ENCODE measurements at places on chromosomes 4 and X.

GRCh38 chr4:147482281-147482680, 1.4 kb downstream of the EDNRA start:
- no peak for ATAC-seq

DNA sequence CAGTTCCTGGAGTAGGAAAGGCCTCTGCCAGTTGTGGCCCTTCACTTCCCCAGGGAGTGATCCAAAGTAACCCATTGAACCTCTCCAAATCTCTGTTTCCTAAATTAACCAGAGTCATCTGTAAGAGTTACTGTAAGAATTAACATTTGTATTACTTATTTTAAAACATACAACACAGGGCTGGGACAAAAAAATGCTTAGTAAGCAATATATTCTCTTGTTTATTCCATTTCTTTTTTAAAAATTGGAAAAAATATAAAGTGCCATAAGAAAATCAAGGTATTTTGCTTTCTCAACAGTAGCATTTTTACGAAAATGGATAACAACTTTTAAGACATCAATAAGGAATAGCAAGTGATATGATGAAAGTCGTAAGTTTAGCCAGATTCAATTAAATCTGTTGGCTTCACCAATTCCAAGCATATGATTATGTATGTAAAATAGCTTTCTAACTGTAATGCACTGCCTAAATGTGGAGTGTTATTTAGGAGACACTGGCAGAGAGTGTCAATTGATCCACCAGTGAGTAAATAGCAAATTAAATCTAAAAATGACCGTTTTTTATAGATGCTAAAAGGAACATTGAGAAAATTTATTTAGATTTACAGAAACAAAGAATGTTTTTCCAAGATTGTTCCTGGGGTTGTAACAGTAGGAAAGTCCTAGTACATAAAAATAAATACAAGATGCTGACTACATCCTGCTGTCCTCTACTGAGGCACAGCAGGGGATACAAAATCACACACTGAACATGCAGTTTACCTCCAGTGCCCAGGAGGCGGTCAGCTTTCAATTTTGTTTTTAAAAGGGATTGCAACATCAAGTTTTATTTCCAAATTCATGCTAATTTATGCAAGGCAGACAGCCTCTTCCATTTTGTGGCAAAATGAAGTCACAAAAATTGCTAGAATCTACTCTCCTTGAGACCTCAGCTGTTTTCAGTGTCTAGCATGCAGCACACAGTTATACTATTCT, 53.7 kb downstream of the GPM6A start:
- no peak for ATAC-seq

DNA sequence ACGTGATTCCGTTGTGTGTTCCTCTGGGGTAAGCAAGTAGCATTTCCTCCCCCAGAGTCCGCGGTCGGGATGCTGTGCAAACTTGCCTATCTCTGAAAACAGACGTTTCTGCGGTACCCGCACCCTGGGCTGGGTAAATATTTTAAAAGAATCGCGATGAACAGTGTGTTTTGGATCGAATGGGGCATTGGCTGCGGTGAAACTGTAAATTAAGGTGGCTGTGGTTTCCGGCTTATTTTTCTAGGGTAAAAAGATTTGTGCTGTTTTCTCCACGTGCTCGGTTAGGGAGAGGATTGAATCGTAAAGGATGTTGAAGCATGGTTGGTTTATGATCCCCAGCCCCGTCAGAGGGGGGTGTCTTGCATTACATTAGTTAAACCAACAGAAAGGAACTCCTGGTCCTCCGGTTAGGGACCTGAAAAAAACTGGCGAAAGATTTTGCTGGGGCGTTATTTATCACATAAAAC, 1.2 kb downstream of the HHIP start:
- no peak for ATAC-seq

DNA sequence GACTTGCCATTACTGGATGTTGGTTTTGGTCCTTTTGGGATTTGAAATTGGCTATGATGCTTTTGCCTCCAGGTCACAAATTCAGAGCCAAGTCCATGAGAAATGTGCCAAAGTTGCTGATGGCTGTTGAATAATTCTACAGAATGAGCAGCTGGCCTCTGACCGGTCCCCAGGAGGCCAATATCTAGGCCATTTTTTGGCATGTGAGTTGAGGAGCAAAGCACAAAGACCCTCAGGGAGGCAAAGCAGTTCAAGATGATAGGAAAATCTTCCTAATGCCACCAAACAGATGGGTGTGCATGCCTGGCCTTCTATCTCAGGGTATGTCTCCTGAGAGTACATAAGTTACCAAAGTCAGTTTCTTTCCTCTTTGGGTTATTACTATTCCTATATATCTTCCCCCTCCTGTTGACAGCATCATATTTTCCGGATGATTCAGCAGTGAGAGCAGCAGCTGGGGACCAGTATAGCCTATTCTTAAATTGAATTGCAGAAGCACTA, 44.4 kb downstream of the SEL1L3 start:
- ATAC-seq = no peak

DNA sequence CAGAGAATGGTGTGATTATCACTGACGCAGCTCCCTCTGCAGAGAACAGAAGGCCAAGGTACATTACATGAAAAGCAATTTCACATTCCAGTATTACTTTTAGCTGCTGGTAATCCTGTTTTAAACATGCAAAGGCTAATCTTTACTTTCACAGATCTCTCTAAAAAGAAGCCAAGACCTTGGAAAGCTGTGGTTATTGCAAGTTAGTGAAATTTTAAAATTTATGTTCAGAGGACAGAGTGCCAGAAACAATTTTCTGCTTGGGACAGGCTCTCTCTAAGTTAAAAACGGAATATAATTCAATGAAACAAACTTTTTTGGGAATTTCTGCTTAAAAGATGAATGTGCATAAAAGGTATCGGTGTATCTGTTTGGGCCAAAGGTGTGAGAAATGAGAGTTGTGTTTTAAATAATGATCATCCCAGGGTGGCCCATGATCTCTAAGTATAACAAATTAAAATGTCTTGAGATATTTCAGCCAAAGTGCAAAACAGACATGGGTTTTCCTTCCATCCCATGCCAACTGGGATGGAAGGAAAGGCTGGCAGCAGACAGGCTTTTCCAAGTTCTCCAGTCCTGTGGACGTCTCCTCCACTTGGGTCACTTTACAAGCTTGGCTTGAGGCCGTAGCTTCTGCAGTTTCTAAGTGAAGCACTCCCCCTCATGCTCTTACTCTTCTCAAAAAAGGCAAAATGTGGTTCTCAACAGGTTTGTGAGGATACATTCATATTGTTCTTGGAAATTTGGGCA, 118.0 kb downstream of the DRD5 start:
- no peak for ATAC-seq

DNA sequence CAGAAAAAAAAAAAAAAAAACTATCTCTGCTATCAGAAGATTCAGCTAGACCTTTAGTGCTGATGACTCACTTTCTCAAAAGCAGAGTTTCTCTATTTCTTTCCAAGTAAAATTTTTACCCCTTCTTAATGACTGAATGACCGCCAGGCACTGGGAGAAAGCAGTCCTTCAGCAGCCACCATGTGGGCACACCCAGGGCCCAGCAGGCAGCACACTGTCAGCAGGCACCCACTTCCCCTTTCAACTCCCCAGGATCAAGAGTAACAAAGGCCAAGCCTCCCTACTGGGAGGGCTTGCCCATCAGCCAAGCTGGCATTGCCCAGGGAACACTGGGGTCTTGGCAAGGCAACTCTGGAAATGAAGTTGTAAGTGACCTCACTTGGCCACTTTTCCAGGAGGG, 201.9 kb upstream of the MAMLD1 start:
- ATAC-seq = no peak

DNA sequence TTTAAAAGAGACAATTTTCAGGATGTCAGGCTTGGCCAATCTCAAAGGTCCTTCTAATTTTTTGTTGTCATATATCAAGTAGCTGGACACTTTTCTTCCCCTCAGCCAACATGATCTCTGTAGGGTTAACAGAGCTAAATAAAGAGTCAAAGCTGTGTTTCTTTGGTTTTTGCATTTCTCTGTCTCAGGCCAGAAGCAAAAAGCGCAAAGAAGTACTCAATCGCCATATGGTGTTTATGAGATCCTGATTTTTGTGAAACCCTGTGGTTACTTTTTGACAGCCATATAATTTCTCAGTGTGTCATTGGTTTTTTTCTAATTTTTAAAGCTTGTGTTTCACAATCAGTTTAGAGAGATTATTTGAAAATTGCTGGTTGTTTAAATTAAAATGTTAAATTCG, 111.9 kb downstream of the MAPK10 start:
- no peak for ATAC-seq

DNA sequence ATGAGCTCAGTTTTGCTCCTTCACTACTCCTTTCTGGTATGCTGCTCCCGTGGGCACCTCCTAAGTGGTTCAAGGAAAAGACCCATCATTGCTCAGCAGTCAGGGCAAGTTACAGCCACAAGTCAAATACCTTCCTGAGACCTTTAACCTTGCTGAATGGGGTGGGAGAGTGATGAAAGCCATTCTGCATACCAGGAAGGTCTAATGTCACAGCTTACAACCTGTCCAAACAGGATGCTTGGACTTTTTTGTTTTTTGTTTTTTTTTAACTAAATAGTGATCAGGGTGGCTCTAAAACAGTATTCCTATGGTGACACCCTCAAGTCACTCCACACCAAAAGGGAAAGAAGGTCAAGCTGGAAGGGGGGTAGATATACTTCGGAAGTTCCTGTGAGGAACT, 93.1 kb downstream of the GPC3 start:
- ATAC-seq = no peak

DNA sequence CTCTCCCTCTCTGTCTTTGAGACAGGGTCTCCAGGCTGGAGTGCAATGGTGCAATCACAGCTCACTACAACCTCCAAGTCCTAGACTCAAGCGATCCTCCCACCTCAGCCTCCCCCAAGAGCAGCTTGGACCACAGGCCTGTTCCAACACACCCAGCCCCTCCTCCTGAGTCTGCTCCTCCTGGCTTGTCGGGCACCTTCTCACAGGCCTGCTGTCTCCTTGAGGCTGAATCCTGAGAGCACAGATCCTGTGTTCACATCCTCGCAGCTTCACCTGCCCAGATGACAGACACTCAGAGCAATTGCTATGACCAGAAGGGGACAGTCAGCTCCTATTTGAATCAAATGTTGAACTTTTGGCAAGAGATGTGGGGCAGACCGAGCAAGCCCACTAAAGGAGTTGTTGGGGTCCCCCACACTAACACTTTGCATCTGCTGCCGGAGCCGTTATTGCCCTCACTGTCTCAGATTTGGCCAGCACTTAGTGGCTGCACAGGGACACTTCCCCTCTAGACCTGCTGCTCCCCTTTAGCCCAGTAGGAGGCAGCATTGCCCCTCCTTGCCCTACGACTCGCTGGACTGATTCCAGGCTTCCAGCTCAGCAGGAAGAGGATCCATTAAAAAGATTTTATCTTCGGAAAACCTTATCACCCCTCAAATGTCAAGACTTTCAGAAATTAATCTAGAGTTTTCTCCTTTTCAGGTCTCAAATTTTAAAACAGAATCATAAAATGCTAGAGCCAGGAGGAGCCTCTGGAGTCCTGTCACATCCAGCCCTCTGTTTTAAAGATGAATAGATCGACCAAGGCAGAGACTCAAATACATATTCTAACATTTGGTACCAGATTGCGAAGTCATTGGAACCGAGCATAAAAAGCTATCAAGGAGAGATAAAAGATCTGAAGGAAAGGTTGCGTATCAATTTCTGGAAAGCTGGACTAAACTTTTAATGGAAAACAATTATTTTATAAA, 113.7 kb downstream of the USP46 start:
- peak; percentile 41 for ATAC-seq

DNA sequence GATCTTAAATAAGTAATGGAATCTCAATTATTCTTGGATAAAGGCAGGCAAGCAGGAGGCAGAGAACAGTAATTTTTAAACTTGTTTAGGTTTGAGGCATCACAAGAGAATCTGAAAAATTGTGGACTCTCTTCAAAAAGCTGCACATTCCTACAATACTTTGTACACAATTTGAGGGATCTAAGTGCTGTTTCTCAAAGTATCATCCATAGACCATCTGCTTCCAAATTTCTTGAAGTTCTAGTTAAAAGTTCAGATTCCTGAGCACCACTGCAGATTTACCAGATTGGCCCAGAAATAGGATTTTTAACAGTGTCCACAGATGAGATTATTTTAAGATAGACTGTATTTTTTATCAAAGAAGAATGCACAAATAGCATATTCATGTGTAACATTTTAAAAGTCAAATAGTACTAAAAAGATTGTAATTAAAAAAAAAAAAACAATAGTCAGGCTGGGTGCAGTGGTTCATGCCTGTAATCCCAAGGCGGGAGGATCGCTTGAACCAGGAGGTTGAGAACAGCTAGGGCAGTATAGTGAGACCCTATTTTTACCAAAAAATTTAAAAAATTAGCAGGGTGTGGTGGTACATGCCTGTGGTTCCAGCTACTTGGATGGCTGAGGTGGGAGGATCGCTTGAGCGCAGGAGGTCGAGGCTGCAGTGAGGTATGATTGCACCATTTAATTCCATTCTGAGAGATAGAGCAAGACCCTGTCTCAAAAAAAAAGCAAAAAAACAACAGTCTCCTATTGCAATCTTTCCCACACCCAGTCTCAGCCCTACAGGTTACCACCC, 14.2 kb upstream of the FNIP2 start:
- ATAC-seq = no peak

DNA sequence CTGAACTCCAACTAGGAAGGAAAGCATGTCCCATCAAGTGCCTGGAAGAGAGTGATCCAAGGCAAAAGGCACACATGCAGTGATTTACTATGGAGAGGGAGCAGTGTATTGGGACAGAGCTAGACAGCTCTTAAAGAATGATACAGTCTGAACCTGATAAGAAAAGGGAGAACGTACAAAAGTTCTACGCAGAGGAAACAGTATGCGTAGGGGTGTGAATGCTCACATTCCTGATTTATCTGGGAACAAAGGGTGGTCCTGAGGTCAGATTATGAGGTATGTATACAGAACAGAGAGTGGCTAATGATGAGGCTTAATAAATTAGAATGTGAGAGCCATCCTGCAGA, 12.0 kb downstream of the HS3ST1 start:
- no peak for ATAC-seq

DNA sequence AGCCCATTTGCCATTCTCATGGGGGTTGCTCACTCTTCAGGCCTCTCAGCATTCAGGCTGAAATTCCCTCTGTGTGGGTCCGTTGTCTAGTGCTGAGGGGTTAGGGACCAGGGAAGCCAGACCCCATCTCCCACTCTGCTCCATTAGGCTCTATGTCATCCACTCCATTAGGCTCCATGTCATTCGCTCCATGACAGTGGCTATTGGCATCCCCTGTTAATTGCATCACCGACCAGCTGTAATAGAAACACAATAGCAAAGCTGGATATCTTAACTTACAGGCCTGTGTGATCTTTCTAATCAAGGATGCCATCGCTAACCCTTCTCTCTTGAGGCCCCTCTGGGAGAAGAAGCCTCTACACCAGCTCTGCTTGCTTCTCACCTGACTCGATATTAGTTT, 25.7 kb upstream of the ZNF518B start:
- ATAC-seq = no peak

DNA sequence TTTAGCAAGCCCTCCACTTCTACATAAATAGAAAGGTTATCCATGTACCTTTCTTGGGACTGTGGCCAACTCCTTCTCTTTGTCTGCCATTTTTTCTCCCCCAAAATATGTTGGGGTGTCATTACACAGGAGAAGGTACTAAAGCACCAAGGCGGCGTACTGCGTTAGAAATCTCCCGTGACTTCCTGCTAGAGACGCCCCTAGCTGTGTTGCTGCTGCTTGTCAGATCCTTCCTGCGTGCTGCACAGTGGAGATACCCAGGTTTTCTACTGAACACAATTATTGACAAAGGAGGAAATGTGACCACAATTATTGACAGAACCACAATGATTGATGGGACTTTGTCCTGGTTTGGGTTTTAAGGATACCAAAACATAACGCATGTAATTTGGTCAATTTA, 97.7 kb downstream of the EFHC2 start:
- ATAC-seq = no peak

- no peak for ATAC-seq
These were observed 34.4 kb downstream of the SLAIN2 start for GRCh38 chr4:48375651-48376304.

- peak; percentile 94 for ATAC-seq
These were observed 13.8 kb upstream of the SMS start for GRCh38 chrX:21926527-21927278.
